Ascending aorta (tissue), 2 donors: ENCODE measurements at places on chromosomes 16 and 17.

- no peak for DNase-seq
These were observed 2.5 kb downstream of the TUBB3 start for GRCh38 chr16:89925596-89926079.

- no peak for DNase-seq
These were observed 10.1 kb upstream of the TMEM98 start for GRCh38 chr17:32917842-32918241.

DNA sequence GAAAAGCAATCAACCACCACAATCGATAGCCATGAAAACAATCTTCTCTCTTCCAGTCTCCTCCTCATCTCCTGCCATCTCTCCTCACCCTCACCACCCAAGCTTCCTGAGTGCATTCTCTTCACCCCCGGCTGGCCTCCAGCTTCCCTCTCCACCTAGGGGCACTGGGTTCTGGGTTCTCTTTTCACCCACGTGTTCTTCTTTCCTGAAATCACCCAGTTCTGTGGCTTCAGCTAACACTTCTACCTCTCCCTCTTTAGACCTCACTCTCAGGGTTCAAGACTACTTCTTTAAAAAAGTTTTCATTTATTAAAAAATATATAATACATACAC lies 8.2 kb downstream of the ITGAM start:
- DNase-seq: no peak

GRCh38 chr16:81567987-81568748 lies 123.6 kb downstream of the CMIP start:
- peak; percentile 73 for DNase-seq

GRCh38 chr16:11306997-11307638 lies 26.0 kb upstream of the PRM1 start:
- DNase-seq: no peak

DNA sequence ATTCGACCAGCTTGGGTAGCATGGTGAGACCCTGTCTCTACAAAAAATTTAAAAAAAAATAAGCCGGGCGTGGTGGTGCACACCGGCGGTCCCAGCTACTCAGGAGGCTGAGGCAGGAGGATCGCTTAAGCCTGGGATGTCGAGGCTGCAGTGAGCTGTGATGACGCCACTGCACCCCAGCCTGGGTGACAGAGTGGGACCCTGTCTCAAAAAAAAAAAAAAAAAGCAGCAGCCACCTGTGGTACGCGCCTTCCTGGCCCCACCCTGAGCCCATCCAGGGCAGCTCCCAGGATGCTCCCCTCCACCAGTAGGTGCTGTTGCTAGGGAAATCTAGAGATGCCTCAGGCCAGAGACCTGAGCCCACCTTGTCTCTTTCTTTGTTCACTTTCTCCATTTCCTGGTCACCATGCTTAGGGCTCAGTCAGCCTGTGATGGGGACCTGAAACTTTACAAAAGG lies 47.4 kb downstream of the TEKT5 start:
- no peak for DNase-seq

- no peak for DNase-seq
These were observed 3.6 kb downstream of the USP31 start for GRCh38 chr16:23145608-23146007.

GRCh38 chr16:82182266-82183003 lies 12.4 kb upstream of the MPHOSPH6 start:
- DNase-seq: no peak

- DNase-seq: peak; percentile 27
These were observed 140.5 kb upstream of the HS3ST2 start for GRCh38 chr16:22673421-22673831.

DNA sequence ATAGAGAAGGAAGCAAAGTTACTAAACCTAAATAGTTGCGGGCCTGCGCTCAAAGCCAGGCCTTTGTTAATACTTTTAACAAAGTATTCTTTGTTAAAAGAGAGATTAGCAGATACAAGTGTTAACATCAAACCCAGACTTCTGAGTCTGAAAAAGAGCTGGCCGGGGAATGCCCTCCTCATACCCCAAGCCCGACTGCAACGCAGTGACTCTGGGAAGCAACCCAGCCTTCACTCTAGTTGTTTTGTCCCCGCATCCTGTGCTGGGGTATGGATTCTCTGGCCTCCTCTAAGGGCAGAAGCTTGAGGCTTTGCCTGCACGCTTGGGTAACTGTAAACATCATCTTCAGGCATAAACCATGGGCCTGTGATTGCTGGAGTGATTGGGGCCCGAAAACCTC lies 48.3 kb downstream of the ADCY7 start:
- no peak for DNase-seq

- no peak for DNase-seq
These were observed 20.7 kb downstream of the WFDC1 start for GRCh38 chr16:84315422-84315821.

- no peak for DNase-seq
These were observed 27.5 kb downstream of the MYBBP1A start for GRCh38 chr17:4527566-4528125.

DNA sequence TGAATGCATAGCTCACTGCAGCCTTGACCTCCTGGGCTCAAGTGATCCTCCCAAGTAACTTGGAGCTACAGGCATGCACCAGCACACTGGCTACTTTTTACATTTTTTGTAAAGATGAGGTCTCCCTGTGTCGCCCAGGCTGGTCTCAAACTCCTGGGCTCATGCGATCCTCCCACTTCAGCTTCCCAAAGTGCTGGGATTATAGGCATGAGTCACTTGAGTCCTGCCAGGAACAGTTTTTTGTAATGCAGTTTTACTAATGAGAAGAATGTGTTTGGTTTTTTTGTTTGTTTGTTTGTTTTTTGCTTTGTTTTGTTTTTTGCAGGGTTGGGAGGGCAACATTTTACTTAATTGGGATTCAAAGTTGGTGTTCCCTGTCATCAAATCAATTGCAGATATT lies 22.2 kb downstream of the SOST start:
- DNase-seq: no peak

GRCh38 chr17:4583782-4584100 lies 588 bp upstream of the SMTNL2 start:
- no peak for DNase-seq

GRCh38 chr17:65604070-65604469 lies 42.6 kb upstream of the AXIN2 start:
- no peak for DNase-seq
